ENCODE measurements at places on chromosomes 12 and 14.

DNA sequence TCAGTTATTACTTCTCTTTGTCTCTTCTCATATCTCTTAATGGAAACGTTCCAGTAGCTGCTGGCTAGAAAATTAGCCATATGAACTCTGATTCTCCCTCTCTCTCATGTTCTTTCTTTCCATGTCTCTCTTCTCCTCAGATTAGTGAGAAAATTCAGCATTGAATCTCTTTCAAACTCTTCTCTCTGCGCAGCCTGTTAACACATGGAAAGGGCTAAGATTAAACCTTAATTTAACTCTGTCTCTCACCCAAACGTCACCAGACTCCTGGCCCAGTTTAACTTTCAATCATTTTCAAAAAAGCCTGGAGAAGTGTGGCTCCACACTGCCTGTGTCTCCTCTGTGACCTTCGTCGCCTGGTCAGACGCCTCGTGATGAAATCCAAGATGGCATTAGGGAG is 1234.2 kb downstream of the BCL11B start:
- DNase-seq: no peak

- no peak for DNase-seq
Measured at GRCh38 chr12:52179396-52179973, 12.3 kb downstream of the KRT80 start.

- no peak for DNase-seq
Measured at GRCh38 chr12:127025545-127025944, 1241.4 kb upstream of the TMEM132C start.

- DNase-seq: peak; percentile 58
Measured at GRCh38 chr14:24430682-24431568, 1.2 kb downstream of the KHNYN start.

- DNase-seq: no peak
Measured at GRCh38 chr12:68467514-68467913, 135.4 kb upstream of the MDM1 start.
